ENCODE measurements at places on chromosomes 1 and 21.
A peak's percentile ranks its signal among the peaks of the same experiment; 100 is the strongest.

DNA sequence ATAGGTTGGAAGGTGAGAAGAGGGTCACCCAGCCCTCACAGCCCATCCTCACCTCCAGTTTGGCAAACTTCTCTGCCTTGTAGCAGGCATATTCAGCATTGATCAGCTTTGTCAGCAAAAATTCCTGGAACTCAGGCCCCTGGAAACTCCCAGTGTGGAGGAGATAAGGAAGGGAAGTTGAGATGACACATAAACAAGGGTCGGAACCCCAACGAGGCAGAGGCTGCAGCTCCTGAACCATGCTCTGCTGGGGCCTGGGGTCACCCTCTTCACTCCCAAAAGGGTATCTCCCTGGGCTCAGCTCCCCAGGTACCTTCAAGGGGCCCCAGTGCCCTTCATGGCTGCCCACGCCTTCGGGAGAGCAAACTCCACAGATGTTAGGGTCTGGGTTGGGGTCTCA, 60.4 kb downstream of the RAP1GAP start:
- no peak for ATAC-seq

DNA sequence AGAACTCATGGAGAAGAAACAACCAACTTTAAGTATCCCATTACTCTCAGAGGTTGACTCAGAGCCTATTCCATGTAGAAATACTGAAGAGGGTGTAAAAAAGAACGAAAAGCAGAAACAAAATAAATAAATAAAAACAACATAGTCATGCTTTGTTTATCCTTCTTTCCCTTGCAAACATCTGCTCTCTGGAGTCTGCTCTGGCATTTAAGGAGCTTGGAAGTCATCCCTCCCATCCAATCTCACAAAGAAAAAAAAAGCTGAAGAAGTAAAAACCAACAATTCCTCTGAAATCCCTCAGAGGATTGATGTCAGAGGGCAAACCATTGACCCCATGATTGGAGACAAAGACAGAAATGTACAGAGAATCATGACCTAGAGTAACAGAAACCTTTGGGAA, 302.6 kb upstream of the GREM2 start:
- no peak for ATAC-seq

DNA sequence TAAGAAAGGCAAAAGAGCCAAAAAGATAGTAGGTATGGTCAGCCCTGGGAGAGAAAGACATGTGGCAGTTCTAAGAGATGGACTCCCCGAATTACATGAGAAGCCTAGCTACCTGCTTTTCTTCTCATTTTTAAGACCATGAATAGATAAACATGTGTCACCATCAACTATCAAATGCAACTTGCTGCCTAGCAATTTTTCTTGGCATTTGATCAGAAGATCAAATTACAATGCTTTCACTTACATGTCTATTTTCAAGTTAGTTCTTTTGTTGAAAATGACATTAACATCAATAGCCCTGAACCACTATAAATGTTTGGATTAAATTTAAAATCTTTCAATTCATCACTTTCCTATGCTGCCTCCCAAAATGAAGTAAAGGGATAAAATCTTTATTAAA, 212.3 kb downstream of the HHIPL2 start:
- ATAC-seq = no peak

GRCh38 chr1:36717431-36717830, 234.7 kb upstream of the CSF3R start:
- no peak for ATAC-seq

DNA sequence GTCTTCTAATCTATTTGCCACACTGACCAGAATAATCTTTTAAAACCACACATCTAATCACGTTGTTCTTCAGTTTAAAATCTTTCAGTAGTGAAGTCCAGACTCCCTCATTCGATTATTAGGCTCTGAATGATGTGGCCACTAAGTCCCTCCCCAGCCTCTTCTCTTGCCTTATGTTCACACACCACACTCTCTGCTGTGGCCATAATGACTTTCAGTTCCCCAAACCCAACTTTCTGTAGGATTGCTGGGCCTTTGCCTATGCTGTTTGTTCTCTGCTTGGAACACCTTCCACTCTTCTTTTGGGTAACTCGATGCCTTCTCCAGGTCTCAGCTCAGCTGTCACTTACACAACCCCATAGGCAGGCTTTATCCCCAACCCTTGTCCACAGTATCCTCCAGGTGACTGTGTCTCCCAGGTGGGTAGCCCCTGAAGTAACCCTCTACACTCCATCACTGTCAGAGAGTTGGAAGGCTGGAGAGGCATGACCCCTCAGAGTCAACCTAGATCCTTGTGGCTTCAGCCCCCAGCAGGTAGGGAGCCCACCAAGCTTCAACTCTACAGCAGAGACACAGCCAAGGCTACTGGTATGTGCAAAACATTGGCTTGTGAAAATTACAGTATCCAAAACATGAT, 8.4 kb upstream of the SLC37A1 start:
- no peak for ATAC-seq

DNA sequence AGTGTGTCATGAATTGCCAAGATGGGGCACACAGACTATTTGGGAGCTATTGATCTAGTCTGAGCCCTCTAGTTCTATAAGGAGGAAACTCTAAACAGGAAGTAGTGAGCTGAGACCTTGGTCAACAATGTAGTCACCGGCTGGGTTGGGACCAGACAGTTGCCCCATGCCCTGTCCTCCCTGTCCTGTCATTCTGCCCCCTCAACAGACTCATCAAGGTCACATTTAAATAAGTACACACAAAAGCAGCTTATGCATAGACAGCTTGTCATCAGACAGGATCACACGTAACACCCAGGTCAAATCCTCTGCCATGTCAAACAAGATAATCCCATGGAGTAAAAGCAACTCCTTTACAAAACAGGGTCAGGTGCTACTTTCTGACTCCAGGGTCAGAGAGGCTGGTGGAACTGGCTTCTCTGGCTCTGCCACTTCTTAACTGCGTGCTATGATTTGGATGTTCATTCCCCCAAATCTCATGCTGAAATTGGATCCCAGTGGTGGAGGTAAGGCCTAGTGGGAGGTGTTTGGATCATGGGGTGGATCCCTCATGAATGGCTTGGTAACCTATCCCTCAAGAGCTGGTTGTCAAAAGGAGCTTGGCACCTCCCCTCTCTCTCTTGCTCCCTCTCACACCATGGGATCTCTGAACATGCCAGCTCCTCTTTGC, 128.9 kb downstream of the HIVEP3 start:
- no peak for ATAC-seq

DNA sequence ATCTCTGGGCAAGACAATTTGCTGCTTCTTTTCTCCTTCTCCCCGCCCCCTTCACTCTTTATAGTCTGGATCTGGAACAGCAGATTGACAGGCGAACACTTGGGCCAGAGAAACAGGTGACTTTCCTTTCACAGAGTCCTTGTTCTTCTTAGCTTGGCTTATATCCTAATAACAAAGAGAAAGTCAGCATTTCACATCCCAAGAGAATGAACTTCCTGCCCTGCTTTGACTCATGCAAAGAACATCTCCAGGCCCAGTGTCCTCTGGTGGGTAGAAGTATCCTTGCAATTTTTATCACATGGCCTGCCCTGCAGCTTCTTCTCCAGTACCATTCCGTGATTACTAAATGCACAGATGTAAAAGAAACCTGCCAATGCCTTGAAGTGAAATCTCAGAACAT, 764.4 kb downstream of the ADGRL2 start:
- peak; percentile 57 for ATAC-seq

GRCh38 chr1:156684227-156684782, 7.1 kb upstream of the NES start:
- ATAC-seq = no peak

GRCh38 chr1:180540697-180541594, 17.8 kb upstream of the OVAAL start:
- ATAC-seq = no peak

DNA sequence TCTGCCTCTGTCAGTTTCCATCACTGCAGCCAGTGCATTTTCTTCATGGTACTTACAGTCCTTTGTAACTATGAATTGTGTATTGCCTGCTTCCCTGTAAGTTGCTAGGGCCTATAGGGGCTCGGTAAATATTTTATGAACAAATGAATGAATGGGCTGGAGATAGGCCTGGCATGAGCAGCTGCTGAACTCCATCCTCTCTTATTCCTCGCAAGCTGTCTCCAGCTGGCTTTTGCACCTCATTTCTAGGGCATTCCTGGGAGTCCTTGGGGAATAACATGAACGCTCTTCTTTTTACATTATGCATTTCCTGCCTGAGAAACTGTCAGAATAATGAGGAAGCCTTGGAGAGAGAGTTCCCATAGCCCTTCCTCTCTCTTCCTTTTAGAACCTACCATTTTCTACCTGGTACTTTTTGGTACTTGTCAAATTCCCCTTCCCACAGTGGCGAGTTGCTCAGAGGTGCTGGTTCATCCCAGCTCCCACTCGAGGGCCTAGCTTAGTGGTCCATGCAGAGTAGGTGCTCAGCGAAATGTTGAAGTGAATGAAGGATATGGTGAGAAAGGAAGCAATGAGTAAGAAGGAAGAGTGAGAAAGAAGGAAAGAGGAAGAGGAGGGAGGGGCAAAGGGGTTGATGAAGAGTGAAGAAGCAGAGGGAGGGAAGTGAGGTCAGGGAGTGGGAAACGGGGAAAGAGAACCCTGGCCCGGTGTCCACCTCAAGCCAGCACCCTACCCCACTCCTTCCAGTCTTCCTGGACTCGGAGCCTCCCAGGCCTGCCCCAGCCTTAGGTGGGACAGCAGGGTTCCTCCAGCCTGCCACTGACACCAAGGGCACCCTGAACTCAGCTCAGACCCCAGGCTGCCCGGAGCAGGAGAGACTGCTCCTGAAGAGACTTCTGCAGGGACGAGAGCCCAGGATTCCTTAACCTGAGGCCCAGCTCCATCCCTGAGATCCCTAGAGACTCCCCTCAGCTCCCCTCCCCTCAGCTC, 29.6 kb downstream of the KCNC4 start:
- ATAC-seq = no peak

- no peak for ATAC-seq
Observed at GRCh38 chr1:240287722-240288121, 196.0 kb downstream of the FMN2 start.

DNA sequence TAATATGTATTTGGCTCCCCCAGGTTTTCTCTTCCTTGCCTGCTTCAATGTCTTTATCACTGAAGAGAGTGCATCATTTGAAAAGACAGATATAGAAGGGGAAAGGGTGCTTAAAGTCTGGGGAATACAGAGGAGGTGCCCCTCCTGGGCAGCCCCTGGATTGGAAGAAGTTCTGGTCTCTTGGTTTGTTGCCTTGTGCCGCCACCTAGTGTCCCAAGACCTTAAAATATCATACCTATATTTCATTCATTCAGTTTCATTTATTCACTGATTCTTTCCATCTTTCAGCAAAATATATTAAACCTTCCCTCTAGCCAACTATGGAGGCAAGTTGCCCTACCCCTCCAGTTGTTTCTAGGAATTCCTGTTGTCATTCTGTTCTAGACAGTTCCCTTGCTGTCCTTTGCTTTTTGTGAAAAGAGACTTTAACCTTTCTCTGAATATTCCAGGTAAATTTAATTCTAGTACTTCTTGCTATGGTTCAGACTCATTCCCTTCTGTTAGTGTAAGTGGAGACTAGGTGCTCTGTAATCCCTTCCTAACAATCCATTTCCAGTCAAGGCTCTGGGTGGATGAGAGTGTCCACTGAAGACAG, 56.1 kb downstream of the MEF2D start:
- no peak for ATAC-seq

- ATAC-seq = no peak
Observed at GRCh38 chr1:84012018-84012417, 13.1 kb upstream of the TTLL7 start.

DNA sequence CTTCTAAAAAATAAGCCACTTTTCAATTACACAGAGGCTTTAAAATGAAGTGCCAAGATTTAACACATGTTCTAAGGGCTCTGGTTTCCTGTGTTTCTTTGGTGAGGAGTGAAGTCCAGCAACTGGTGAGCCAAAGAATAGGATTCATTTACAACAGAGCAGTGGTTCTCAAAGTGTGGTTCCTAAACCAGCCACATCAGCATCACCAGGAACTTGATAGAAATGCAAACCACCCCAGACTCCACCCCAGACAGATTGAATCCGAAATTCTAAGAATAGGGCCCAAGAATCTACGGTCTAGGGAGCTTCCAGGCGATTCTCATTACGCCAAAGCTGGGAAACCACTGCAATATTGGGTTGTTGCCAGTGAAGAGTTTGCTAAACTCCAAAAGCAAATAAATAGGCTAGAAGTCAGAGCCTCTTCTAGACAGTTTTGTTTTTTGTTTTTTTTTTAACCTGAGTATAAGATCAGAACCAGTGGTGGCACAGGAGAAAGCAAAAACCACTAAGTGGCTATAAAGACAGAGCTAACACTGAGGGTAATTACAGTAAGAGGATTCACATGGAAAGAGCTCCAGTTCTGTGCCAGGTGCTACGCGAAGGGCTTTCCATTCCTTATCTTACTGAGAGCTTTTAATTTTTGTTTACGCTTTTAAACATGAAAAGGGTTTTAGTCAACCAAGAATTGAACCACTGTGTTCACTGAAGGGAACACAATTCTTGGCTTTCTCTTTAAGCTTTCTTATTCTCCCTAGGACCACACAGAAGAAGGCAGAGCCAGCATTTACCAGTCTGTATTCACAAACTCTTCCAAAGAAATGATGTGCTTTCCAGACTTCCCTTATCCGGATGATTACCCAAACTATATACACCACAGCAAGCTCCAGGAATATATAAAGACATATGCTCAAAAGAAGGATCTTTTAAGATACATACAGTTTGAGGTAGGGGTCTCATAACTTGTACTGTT, 42.4 kb upstream of the FMO2 start:
- peak; percentile 63 for ATAC-seq

- peak; percentile 37 for ATAC-seq
Observed at GRCh38 chr1:47758341-47759250, 238.6 kb downstream of the TRABD2B start.

GRCh38 chr21:35963920-35964451, 96.3 kb downstream of the SETD4 start:
- ATAC-seq = peak; percentile 100

- peak; percentile 50 for ATAC-seq
Observed at GRCh38 chr1:31460027-31460426, 47.0 kb downstream of the SERINC2 start.

DNA sequence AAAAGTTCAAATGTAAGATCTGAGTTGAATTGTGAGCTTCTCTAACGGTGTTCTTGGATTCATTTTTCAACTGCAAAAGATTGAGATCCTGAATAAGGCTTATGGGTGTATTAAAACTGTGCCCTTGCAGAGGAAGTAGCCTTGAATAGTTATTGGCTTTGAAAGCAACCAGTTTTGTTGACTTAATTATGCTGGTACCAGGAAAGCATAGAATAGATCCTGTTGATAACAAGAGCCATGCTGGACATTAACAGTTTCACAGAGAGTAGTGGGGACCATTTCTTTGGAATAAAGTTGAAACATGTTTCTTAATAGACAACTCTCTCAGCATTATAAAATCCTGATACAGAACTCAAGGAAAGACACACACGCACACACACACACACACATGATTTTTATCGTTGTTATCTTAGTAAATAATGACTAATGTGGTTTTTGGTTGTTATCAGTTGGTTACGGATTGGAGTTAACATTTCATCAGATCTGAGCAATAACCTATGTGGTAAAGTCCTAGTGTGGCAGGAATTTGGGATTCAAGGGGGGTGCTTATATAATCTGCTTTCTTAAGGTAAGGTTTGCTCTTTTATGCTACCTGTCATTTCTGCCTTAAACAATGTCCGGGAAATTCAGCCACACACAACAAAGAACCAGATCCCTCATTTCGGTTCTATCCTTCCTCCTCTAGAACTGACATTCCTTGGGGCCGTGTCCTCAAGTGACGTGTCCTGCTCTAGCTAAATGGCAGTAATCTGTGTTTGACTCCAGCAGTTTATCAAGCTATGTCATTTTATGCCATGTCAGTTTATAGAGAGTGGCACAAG, 330.9 kb downstream of the CHRM3 start:
- ATAC-seq = no peak
